ENCODE measurements at places on chromosomes 11 and 22.
A peak's percentile ranks its signal among the peaks of the same experiment; 100 is the strongest.

DNA sequence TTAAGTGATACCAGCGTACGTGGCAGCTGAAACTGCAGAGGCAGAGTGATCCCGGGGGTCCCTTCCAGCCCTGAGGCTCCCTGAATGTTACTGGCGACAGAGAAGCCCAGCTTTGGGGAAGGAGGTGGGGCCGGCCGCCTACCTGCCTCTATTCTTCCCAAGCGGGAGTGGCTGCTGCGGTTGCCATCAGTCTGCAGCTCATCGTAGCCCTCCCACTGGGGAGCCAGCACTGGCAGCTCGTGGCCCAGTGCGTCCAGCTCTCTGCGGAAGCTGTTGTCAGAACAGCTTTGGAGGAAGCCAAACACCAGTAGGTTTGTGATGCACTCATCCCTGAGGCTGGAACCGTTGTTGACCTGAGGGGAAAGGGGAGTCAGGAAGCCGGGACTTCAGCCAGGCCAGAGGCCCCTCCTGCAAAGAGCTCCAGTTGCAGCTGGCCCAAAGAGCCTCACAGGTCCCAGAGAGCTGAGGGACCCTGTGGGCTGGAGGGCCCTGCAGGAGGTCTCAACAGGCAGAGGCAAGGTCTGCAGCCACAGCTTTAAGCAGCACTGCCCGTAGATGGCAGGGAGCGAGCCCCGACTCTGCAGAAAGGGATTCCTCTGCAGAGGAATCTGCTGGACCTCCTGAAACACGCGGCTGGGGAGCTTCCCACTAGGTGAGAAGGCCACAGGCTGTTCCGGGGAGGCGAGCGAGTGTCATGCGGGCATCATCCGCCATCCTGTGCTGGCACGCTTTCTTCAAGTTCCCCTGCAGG, 30.4 kb downstream of the BID start:
- DNase-seq = no peak

GRCh38 chr11:62918531-62918930, 2.6 kb downstream of the CHRM1 start:
- DNase-seq = no peak

DNA sequence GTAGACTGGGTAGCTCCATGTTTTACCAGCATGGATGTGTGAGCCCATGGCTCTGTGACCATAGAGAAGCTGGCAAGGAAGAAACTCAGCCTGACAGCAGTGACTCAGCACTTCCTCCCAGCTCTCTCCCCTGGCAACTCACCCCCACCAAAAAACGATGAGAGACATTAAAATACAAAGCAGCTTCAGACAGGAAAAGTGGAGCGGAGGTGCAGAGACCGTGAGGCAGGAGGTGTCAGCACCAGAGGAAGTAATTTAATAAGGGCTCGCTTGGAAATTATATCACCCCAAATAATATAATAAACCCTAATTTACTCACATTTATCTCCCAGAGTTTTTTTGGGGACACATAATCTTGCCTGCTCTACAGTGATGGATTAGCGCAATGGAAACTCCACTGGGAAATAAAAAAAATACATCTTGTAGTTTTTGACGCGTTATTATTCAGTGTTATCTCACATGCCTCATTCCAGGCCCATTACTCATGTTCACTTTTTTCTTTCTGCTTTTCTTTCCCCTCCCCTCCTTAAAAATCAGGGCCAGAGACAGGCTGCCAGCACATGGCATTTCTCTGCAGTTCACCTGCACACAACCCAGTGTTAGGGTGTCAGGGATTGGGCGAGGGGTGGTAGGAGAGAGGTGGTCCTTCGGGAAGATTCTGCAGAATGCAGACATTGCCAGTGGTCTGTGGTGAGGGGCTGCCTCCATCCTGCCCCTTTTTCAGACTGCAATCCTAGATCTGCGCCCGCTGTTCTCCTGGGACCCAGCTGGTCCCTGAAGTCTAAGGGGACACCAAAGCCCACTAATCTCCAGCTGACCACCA, 170.8 kb downstream of the BUD13 start:
- DNase-seq = no peak

- no peak for DNase-seq
Measured at GRCh38 chr11:102438311-102439062, 14.1 kb downstream of the TMEM123 start.

DNA sequence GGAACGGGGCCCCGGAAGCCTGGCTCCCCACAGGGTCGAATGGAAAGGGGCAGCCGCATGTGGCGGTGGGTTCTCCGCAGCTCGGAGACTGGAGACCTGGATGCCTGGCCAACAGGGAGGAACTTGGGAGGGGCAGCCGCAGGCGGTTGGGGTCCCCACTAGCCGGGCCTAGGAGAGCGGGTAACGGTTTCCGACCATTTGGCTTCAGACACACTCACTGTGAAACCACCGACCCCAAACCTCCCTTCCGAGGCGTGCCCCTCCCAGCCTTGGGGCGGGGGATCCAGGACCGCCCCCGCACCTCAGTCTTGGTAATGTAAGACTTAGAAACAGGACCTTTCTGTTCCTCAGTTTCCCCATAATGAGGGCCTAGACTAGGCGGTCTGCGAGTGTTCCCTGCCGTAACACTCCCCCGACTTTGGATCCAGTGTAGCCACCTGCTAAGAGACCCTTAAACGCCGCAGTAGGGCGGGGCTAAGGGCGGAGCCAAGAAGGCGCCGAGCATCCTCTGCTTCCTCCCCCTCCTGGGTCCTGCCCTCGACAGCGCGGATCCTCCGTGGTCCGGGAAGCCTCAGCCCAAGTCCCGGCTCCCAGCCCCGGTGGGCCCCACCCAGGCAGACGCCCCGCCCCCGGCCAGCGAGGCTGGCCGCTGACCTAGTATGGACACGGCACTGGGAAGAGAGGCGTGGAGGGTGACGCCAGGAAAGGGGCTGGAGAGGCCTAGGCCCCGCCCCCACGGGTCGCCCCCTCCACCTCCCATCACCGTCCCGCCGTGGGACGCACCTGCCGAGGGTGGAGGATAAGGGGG, 1.8 kb upstream of the RASGRP2 start:
- DNase-seq = no peak

DNA sequence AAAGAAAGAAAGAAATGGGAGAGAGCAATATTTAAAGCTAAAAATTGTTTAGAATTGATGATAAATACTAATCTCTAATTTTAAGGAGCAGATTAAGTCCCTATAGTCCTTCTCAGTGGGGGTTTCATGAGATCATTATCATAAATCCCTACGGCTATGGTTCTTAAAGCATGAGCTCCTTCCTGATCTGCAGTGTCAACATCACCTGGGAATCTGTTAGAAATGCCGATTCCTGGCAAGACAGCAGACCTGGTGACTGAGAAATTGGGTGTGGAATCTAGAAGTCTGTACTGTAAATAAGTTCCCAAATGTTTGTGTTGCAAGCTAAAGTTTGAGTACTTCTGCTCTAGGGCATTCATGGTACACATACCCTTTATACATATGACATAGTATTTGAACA, 12.6 kb downstream of the HIKESHI start:
- DNase-seq = no peak

GRCh38 chr11:71488681-71489270, 35.8 kb downstream of the NADSYN1 start:
- no peak for DNase-seq

- no peak for DNase-seq
Measured at GRCh38 chr22:35739076-35739930, 21.6 kb downstream of the APOL5 start.

GRCh38 chr11:87300640-87301380, 263.1 kb downstream of the TMEM135 start:
- no peak for DNase-seq

- no peak for DNase-seq
Measured at GRCh38 chr11:88275636-88276035, 61.9 kb downstream of the CTSC start.

- DNase-seq = no peak
Measured at GRCh38 chr11:64263021-64263946, 12.0 kb downstream of the PLCB3 start.

GRCh38 chr11:73671701-73672100, 25.3 kb downstream of the PLEKHB1 start:
- no peak for DNase-seq

- DNase-seq = no peak
Measured at GRCh38 chr11:64772303-64773018, 5.9 kb downstream of the SF1 start.

- peak; percentile 26 for DNase-seq
Measured at GRCh38 chr11:123616505-123617198, 37.8 kb downstream of the SCN3B start.

GRCh38 chr11:113991718-113992458, 17.0 kb downstream of the HTR3A start:
- DNase-seq = no peak

DNA sequence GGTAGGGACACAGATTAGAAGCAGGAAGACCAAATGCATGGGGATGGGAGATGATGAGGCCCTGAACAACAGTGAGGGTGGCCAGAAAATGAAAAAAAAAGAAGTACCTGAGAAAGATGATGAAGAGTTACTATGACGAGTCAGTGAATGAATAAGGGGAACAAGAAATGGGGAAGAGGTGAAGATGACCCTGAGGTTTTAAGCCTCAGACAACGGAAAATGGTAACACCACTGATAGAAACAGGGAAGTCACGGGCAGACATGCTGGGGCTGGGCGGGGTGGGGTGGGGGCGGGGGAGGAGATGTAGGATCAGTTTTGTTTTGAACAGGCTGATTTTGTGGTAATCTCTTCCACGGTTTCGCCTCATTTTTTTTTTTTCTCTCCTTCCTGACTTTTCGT, 205.1 kb upstream of the CADM1 start:
- DNase-seq = no peak

- DNase-seq = no peak
Measured at GRCh38 chr11:93972790-93973189, 48.4 kb upstream of the HEPHL1 start.

DNA sequence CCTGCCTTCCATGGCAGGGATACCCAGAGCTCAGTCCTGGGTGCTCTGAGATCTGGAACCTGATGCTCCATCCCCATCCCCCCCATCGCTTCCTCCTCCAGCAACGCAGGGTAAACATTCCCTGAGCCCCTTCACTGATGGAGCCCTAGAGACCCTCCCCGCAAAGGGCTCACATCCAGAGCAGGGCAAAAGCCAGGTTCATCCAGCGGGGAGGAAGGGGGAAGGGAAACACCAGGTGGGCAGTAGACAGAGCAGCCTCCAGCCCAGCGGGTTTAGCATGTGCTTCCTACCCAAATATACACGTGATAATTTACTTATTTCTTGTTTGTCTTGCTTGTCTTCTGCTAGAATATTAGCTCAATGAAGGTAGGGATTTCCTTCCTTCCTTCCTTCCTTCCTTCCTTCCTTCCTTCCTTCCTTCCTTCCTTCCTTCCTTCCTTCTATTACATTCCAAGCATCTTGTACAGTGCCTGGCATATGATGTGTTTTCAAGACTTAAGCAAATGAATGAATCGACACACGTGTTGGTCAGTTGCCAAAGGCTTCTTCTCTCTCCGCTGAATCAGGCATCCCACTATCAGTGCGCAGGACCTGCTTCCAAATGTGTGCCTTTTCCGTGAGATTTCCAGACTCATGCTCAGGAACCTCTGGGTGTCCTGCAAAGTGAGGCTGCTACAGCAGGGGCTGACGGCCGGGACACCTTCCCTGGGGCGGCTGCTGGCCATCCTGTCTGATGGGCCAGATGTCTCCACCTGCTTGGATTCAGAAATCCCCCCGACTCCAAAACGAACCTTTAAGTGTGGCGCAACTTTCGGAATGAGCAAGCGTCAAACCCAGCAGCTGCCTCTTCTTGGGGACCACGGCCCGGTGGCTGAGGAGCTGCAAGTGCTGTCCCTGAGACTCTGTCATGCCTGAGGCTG, 955.1 kb downstream of the BRD1 start:
- no peak for DNase-seq

- no peak for DNase-seq
Measured at GRCh38 chr11:57419146-57419545, 7.8 kb downstream of the SLC43A3 start.

DNA sequence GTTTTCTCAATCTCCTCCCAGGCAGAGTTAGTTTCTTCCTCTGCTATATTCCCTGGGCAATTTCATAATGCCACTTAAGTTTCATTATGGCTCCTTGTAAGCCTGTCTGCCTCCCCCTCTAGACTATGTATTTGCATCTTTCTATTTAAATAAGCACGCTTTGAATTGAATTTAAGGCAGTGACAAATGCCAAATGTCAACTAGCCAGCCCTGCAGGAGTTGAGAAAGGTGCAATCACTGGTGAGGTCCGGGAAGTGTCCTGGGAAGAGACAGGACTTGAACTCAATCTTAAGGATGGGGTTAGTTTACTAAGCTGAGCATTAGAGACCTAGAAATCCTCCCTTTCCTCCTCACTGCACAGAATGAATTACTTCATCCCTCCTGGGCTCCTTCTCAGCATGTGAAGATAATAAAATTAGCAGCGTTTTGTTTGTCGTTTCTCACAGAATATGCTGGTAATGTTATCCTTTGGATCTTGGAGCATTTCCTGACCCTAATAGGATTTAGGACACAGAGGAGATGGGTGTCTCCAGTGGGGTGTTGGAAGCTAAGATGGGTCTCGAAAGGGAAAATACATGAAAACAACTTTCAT, 1.6 kb downstream of the TCP11L1 start:
- DNase-seq = no peak

DNA sequence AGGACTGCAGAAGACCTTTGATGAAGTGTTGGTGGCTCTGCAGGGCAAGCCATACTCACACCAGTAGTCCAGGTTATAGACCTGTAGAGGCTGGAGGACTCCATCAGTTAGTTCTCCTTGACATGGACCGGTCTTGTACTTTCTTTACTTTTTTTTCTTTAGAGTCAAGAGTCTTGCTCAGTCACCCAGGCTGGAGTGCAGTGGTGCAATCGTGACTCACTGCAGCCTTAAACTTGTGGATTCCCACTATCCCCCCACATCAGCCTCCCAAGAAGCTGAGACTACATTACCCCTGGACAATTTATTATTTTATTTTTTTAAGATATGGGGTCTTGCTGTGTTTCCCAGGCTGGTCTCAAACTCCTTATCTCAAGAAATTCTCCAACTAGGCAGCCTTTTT, 49.6 kb upstream of the E2F8 start:
- DNase-seq = no peak

- DNase-seq = no peak
Measured at GRCh38 chr11:23232652-23233051, 372.4 kb upstream of the CCDC179 start.

Measured in keratinocyte (primary cell).